ENCODE measurements at places on chromosomes 5 and 9. TPM values are rescaled to one million over a fixed set of nuclear protein-coding genes. Genes with fewer than 3 reads are reported as not detected.

PCDHGB1 gene
- 1.7 TPM for total RNA-seq

SELENOP gene
- 636 TPM for total RNA-seq

GRCh38 chr9:79581794-79582193 lies 10.0 kb downstream of the TLE4 start:
- H3K36me3 ChIP-seq, result no peaks in the 10 kb centered on the region
- H3K27me3 ChIP-seq, result no peaks in the 10 kb centered on the region
- H3K4me3 ChIP-seq, result no peak overlapping the region
- H3K4me1 ChIP-seq, result no peaks in the 10 kb centered on the region
- no peak overlapping the region for H3K27ac ChIP-seq
- DNase-seq, result no peak

DNA sequence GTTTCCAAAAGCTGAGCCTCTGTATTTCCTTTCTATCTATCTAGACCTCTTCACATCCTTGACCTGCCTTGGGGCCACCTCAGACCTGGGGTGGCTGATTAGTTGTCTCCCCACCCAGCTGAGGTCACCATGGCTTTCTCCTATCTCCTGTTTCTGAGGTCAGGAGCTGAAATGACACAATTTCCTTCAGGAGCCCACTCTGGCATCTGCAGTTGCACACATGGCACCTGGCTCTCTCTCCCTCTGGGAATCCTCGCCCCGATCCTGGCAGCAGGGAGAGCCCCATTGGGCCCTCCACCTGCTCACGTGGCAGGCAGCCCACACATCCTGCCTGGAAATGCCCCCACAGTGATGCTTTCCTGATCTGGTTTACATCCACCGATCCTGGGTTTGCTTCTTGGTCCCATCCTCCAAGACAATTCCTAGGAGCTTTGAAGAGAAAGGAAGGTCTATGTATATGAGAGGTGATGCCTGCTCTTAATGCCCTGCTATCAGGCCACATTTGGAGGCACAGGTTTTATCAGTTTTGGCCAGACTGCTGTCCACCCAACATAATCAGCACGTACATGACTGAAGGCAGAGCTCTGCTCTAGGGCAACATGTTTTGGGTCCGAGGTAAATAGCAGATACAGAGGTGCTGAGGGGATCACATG lies 53.7 kb downstream of the MARCHF3 start:
- no peaks in the 10 kb centered on the region for H3K36me3 ChIP-seq
- H3K4me3 ChIP-seq, result no peak overlapping the region
- H3K4me1 ChIP-seq, result peaks cover 4% of the 10 kb centered on the region
- H3K27me3 ChIP-seq, result no peaks in the 10 kb centered on the region

DNA sequence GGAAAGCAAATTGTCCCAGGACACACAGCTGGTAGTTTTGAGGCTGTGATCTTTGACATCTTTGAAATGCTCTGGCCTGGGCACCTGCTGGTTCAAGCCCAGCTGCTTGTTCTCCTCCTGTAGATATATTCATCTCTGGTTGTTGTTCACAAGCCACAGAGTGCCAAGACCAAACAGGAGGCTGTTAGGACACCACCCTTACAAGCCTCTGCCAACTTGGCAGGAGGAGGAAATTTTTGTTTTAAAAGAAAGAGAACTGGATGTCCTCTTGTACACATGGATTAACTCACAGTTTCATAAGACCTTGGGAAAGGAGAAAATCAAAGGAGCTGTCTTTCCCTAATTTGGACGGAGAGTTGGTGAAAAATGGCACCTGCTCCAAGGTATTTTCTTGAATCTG lies 8.5 kb upstream of the ZFP62 start:
- H3K36me3 ChIP-seq, result no peaks in the 10 kb centered on the region
- H3K4me3 ChIP-seq, result no peak overlapping the region
- no peaks in the 10 kb centered on the region for H3K27me3 ChIP-seq
- H3K27ac ChIP-seq, result no peak overlapping the region
- H3K4me1 ChIP-seq, result no peaks in the 10 kb centered on the region
- DNase-seq, result no peak

ANKRD55 gene
- 0.20 TPM for total RNA-seq

GEMIN5 gene
- 10.2 TPM for total RNA-seq

LPAR1 gene
- 23.3 TPM for total RNA-seq

- H3K4me1 ChIP-seq, result no peaks in the 10 kb centered on the region
- H3K36me3 ChIP-seq, result no peaks in the 10 kb centered on the region
- H3K4me3 ChIP-seq, result no peak overlapping the region
- H3K27me3 ChIP-seq, result no peaks in the 10 kb centered on the region
- DNase-seq, result no peak
Observed at GRCh38 chr5:106637275-106637674, 1033.5 kb downstream of the EFNA5 start.

GRCh38 chr5:38879078-38879460 lies 33.3 kb downstream of the OSMR start:
- no peak overlapping the region for H3K27ac ChIP-seq
- no peaks in the 10 kb centered on the region for H3K27me3 ChIP-seq
- no peak overlapping the region for H3K4me3 ChIP-seq
- H3K36me3 ChIP-seq, result peaks cover 75% of the 10 kb centered on the region
- no peaks in the 10 kb centered on the region for H3K4me1 ChIP-seq

TMEM174 gene
- not detected for total RNA-seq

- no peaks in the 10 kb centered on the region for H3K36me3 ChIP-seq
- H3K27me3 ChIP-seq, result no peaks in the 10 kb centered on the region
- no peaks in the 10 kb centered on the region for H3K4me1 ChIP-seq
- H3K27ac ChIP-seq, result no peak overlapping the region
- no peak for DNase-seq
Observed at GRCh38 chr5:126849101-126849678, 72.3 kb downstream of the LMNB1 start.

GRCh38 chr5:112417931-112418658 lies 982 bp downstream of the EPB41L4A start:
- H3K36me3 ChIP-seq, result no peaks in the 10 kb centered on the region
- peak; percentile 44 for DNase-seq
- no peaks in the 10 kb centered on the region for H3K27me3 ChIP-seq
- H3K27ac ChIP-seq, result peak overlapping the region; percentile 87
- peaks cover 14% of the 10 kb centered on the region for H3K4me1 ChIP-seq

SPINK7 gene
- total RNA-seq, result not detected

STPG3 gene
- not detected for total RNA-seq

- H3K27ac ChIP-seq, result no peak overlapping the region
- H3K4me3 ChIP-seq, result peak overlapping the region; percentile 18
Observed at GRCh38 chr9:71446473-71447411, 321.6 kb downstream of the CEMIP2 start.

TMC1 gene
- not detected for total RNA-seq

DNA sequence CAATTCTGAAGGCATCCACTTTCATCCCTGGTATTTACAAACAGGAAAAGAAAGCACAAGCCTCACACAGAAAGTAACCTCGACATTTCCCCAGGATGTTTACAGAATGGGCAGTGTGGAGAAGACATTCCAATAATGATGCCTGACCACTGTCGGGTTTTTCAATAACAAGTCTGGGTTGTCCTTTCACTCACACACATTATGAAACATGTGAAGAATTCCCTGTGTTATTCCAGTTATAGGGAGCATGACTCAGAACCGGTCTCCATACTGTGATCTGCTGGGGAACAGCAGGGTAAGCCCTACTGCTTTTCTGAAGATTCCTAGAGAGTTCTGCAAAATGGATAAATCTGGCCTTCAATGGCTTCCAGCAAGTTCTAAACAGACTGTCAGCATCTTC lies 155.3 kb downstream of the ADAMTS12 start:
- H3K36me3 ChIP-seq, result no peaks in the 10 kb centered on the region
- no peak for DNase-seq
- H3K4me1 ChIP-seq, result peaks cover 5% of the 10 kb centered on the region
- H3K27me3 ChIP-seq, result no peaks in the 10 kb centered on the region
- H3K4me3 ChIP-seq, result no peak overlapping the region
- no peak overlapping the region for H3K27ac ChIP-seq

GRCh38 chr9:98775831-98776441 lies 20.4 kb downstream of the ANKS6 start:
- H3K4me3 ChIP-seq, result no peak overlapping the region
- no peaks in the 10 kb centered on the region for H3K4me1 ChIP-seq
- no peaks in the 10 kb centered on the region for H3K27me3 ChIP-seq
- no peak for DNase-seq

PCDHA11 gene
- total RNA-seq, result 1.4 TPM

DNA sequence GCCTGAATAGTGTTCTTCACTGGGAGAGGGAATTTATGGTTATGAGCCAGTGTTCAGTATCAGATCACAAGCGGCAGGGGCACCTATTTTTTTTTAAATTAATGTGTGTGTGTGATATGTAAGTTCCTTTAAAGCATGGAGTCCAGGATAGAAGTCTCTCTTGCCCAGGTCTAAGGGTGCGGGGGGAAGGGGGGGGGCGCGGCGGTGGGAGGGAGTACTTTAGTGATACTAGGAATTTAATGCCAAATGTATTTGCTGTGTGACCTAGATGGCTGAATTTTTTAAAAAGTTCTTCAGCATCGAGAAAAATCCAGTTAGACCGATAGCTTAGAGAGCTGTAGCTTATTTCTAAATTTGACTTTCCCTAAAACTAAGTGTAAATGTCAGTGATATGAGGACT lies 1.5 kb upstream of the FCHO2 start:
- no peaks in the 10 kb centered on the region for H3K36me3 ChIP-seq
- no peak for DNase-seq
- no peaks in the 10 kb centered on the region for H3K27me3 ChIP-seq
- peak overlapping the region; percentile 86 for H3K4me3 ChIP-seq

SEMA6A gene
- total RNA-seq, result 24.8 TPM

DNA sequence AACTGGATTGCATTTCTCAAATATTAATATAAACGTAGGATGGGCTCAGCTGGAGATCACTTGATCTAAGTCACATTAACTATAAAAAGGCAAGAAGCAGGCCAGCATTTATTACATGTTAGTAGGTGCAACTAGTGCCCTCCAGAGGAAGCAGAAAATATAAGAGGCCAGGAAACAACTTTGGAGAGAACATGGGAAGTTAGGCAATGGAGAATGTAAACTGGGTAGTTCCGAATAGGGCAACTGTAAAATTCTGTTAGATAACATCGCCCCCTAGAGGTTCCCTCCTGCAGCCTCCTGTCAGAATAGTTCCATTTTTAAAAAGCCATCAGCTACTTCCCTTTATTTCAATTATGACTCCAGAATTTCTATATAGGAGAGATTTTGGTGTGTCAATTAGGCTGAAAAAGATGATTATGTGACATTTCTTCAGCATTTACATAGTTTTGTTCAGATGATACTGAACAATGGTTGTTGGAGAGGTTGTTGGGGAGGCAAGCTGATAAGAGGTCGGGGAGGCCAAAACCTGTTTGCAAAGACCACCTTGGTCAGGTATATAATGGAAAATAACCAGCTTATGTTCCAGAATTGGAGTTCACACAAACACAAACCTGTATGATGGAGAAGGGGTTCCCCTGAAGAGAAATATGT lies 22.4 kb downstream of the CCL28 start:
- no peaks in the 10 kb centered on the region for H3K36me3 ChIP-seq
- DNase-seq, result peak; percentile 77
- H3K27ac ChIP-seq, result no peak overlapping the region
- no peaks in the 10 kb centered on the region for H3K27me3 ChIP-seq
- no peak overlapping the region for H3K4me3 ChIP-seq
- H3K4me1 ChIP-seq, result no peaks in the 10 kb centered on the region

- H3K27me3 ChIP-seq, result no peaks in the 10 kb centered on the region
- no peaks in the 10 kb centered on the region for H3K36me3 ChIP-seq
- H3K4me3 ChIP-seq, result no peak overlapping the region
- no peak overlapping the region for H3K27ac ChIP-seq
- H3K4me1 ChIP-seq, result no peaks in the 10 kb centered on the region
- DNase-seq, result no peak
Observed at GRCh38 chr9:102434545-102434944, 560.6 kb upstream of the CYLC2 start.

DNA sequence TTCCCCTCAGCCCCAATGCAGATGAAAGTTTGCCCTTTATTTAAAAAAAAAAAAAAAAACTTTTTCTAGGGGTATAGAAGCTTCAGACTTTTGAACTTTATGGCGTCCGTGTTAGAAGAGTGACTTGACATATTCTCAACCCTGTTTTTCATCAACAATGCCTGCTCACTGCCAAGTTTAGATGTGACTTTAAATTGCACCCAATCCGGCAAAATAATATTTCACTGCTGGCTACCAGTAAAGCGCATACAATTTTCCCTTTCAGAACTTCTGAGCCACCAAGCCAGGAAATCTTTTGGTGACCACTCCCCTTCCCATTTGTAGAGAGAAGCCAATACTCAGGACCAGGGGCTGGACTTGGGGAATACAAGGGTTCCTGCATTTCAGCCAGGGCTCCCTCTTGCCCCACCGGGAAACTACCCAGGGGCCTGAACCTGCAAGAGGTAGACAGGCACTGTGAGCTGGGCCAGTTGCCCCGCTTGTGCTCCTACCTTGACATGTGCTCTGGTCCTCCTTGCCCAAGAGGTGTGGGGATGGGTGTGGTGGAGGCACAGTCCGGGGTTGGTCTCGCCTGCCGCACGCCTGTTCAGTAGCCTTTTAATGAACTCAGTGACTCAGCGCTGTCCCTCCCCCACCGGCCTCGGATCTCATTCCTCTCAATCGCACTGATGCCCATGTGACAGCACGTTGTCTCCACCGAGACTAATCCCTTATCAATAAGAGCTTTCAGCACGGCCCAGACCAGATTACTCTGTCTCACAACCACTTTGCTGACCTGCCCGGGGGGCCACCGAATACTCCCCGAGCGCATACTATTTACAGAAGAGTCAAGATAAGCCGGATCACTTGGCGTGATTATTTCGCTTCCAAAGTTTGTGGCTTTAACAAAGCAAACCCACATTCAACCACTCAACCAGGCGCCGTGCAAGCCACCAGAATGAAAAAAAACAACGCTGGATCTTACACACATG lies 226.4 kb downstream of the DCP2 start:
- H3K36me3 ChIP-seq, result no peaks in the 10 kb centered on the region
- no peak overlapping the region for H3K27ac ChIP-seq
- no peaks in the 10 kb centered on the region for H3K4me1 ChIP-seq

DNA sequence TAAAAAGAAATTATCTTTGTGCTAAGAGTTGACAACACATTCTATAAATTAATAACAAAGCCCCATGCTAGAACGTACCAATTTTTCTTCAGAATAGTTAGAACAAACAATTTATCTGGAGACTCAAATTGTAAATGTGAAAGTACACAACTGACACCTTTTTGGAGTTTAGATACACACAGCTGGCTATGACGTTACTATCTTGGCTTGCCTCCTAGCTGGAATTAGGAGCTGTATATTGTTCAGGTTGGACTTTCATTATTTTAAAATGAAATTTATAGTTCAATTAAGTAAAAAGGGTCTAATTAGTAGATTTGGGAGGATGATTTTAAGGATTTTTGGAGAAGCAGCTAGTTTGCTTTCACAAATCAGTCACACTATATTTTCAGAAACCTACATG lies 393.9 kb upstream of the RIOK2 start:
- H3K4me3 ChIP-seq, result no peak overlapping the region
- no peak for DNase-seq
- H3K36me3 ChIP-seq, result no peaks in the 10 kb centered on the region
- H3K27ac ChIP-seq, result no peak overlapping the region
- no peaks in the 10 kb centered on the region for H3K27me3 ChIP-seq
